Effector CD8-positive, alpha-beta T cell (primary cell): ENCODE measurements at places on chromosomes 1 and 21.
A peak's percentile ranks its signal among the peaks of the same experiment; 100 is the strongest.

DNA sequence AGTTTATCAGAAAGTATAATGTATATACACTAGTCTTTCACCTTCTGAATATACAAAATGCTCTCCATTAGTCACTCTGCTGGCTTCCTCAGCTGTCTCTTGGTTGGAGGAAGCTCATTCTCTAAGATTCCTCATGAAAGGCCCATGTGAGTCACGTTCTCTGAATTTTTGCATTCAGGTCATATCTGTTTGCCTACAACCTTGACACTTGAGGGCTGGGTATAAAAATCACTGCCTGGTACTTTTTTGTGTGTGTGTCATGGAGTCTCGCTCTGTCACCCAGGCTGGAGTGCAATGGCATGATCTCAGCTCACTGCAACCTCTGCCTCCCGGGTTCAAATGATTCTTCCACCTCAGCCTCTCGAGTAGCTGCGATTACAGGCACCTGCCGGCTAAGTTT is 2.8 kb upstream of the GALNT2 start:
- no peak for DNase-seq

GRCh38 chr1:32197837-32198236 is 2.6 kb upstream of the CCDC28B start:
- no peak for DNase-seq

DNA sequence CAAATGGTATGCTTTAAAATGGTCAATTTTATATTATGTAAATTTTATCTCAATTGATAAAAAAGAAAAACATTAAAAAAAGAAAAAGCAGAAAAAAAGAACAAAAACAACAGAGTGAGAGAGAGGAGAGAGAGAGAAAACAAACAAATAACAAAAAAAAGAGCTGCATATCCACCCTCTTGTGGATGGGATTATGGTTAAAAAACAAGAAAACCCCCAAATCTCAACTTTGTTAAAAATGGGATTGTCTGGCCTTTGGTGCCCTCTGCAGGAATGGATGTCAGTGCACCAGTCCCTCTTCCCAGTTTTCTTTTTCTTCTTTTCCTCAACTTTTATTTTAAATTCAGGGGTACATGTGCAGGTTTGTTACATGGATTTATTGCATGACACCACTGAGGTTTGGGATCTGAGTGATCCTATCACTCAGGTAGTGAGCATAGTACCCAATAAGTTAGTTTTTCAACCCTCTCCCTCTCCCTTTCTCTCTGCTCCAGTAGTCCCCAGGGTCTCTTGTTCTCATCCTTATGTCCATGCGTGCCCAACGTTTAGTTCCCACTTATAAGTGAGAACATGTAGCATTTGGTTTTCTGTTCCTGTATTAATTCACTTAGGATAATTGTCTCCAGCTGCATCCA is 28.1 kb downstream of the RNF187 start:
- DNase-seq: peak; percentile 18

DNA sequence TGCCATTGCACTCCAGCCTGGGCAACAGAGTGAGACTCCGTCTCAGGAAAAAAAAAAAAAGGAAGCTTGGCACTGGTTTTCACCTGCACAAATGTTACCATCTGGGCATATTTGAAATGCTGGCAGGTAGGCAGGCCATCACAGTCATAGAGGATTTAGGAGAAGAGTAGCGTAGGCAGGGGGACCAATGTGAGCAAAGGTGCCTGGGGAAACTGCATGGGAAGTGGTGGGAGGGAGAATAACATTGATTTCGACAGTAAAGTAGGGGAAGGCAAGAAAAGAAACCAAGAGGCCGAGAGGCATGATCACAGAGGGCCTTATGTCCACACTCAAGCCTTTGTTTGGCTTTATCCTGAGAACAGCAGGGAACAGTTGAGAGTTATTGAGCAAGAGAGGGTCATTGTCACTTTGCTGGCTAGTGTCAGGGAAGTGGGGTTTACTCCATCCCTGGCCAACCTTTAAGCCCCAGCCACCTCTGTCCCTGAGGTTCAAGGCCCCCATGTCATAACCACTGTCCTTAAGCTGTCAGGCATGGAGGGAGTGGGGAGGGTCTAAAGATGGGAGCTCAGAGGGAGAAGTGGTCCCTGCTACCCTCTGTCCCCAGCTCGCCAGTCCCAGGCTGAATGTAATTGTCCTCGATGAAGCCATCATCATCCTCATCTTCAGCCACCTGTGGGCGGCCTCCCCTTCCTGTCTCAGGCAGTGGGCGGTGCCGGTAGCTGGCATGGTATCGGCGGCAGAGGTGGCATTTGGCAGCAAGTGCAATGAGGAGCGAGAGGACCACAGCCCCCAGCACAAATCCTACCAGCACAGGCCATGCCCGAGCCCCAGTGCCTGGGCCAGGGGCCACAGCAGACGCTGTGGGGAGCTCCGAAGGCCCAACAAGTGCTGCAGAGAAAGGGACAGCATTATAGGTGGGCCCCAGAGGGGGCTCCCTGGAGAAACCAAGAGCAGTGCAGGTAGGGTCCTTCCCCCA is 2.9 kb downstream of the C1orf210 start:
- no peak for DNase-seq

DNA sequence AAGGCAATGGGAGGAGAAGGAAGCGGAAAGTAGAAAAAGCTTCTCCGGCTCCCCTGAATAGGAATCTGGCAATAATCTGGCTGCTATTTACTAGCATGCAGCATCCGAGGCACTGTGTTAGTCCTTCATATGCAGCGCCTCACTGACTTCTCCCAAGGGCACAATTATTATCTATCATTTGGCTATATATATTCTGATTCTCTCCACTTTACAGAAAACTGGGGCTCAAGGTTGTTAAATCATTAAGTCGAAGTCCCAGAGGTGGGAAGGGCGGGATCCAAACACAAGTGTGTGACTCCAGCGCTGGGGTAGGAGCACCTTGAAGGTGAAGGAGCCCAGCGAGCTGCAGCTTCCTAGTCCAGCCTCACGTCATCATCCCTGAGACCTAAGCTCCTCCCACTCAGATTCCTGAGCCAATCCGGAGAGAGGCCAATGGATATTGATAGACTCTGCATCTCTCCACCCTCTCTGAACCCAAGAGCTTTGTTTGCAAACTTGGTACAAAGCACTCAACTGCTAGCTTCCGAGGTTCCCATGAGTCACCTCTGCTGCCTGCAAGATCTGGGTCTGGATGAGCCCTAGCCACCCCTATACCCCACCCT is 16.6 kb upstream of the EYA3 start:
- DNase-seq: no peak

DNA sequence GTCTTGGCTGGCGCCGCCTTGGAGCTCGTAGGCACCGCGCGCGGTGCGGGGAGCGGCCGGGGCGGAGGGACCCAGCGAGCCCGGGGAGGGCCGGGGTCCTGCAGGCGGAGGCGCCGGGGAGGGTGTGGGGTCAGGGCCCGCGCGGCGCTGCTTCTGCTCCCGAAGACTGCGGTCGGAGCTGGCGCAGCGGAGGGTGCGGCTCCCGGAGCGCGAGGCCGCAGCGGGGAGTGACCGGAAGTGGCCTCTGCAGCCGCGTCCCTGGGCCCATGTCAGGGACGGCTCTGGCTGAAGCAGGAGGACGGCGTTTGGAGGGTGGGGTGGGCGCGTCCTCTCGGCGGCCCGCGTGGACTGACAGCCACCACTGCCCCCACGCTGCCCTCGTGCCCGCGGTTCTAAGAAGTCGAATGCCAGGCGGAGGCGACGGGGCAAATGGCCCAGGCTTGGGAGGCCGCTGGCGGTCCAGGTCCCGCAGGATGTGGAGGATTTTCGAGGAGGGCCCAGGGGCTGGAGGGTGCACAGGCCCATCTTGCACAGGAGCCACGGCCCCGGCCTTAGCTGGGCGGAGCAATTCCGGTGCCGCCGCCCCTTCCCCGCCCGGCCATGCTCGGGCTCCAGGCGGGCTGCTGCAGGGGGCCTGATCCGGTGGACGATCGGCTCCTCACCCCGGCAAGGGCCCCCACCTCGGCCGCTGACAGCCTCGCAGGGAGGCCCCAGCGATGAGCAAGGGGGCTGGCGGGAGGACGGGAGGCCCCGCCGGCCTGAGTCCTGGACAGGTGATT is 7.7 kb upstream of the ZNF669 start:
- no peak for DNase-seq

DNA sequence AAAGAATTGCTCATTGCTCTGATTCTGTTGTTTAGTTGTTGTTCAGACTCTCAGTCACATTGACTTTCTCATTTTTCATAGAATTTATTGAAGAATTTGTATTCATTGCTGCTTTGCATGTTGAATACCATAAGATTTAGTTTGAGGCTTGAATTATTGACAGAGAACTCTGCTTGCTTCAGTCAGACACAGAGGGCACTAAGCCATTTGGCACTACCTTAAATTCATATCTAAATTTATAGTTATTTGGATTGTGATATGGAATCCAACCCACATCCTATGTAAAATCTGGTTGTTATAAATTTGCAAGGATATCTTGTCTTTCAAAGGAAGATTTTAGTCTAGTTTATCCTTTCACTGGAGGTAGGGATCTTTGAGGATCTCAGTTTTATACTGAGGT is 1748.6 kb downstream of the BRINP3 start:
- no peak for DNase-seq

GRCh38 chr1:1199141-1199960 is 7.0 kb downstream of the TNFRSF18 start:
- DNase-seq: no peak

- no peak for DNase-seq
These were observed 4.0 kb upstream of the CSF3R start for GRCh38 chr1:36486439-36487335.

- DNase-seq: no peak
These were observed 18.8 kb downstream of the CEP350 start for GRCh38 chr1:179973198-179974110.

DNA sequence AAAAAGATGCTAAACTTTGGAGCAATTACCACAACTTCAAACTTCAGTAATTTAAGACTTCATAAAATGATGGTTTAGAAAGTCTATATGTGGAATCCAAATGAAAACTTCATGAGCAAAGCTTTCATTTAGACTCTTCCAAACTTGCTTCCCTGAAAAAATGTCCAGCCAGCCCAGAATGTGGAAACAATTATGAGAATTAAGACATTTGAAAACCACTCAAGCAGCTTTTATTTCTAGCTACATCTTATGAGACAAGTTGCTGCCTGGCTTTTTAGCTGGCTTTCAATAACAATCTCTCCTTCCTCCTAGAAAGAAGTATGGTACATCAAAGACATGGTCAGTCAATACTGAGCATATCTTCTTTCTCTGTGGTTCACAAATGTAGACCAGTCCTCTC is 21.8 kb downstream of the LPAR3 start:
- DNase-seq: no peak

DNA sequence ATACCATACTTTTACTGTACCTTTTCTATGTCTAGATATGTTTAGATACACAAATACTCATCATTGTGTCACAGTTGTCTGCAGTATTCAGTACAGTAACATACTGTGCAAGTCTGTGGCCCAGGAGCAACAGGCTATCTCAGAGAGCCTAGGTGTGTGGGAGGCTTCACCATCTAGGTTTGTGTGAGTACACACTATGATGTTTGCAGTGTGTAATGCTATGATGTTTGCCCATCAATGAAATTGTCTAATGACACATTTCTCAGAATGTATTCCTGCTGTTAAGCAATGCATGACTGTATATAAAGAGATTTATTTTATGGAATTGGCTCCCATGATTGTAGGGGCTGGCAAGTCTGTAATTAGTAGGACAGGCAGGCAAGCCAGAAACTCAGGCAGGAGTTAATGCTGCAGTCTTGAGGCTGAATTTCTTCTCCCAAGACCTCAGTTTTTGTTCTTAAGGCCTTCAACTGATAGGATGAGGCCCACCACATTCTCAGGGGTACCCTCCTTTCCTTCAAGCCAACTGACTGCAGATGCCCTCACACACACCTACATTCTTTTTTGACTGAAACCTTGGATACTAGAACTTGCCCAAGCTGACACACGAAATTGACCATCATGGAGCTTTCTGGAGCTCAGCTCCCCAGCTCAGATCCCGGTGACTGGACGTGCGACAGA is 7.7 kb upstream of the AGTRAP start:
- DNase-seq: no peak

GRCh38 chr1:208808301-208808700 is 564.1 kb upstream of the PLXNA2 start:
- no peak for DNase-seq

- DNase-seq: no peak
These were observed 90.2 kb upstream of the TMEM51 start for GRCh38 chr1:15063346-15063745.

- no peak for DNase-seq
These were observed 3.6 kb upstream of the RASSF5 start for GRCh38 chr1:206503591-206504362.

DNA sequence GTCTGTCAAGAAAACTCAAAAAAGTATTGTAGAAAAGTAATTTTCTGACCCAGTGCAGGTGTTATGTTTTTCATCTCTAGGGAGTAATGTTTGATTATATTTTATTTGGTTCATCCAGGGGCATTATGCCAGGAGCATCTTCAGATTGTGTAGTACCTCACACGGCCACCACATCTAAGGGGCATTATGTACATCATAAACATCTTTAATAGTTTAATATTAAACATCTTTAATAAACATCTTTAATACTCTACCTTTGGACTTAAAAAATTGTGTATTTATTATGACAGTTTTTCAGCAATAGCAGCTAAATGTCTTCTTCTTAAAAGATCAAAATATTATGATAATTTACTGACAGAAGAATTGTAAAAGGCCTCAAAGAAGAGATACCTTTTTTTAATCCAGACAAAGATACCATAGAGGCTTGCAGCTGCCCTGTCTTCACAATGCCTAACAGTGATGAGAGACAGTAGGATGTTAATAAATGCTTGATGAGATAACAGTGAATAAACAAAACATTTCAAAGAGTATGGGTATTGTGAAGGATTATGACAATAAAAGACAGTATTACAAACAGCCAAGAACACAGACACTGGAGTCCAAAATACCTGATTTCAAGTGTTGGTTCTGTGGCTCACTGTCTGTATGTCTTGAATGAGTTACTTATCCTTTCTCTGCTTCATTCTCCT is 240.9 kb upstream of the ADGRL2 start:
- no peak for DNase-seq

DNA sequence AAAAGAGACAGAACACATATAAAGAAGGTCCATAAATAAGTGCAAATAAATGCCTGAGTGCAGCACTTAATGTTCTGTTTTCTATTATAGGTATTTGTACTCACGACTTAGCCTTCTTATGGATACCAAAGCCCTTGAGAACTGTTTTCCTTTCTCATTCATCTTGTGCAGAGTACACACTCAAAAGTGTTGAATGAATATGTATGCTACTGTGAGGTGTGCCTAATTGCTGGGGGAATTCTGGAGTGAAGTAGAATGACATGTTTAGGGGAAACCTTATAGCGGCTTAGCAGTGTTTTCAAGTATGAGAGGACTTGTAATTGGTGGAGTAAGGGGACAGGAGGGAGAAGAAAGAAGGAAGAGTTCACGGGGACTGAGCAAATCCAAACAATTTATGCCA is 157.6 kb downstream of the CACNA1E start:
- DNase-seq: no peak
